Stimulated activated naive CD4-positive, alpha-beta T cell (primary cell): ENCODE measurements at places on chromosomes 5 and 9.

GRCh38 chr5:90174236-90174635 lies 235.3 kb downstream of the CETN3 start:
- no peak for DNase-seq

GRCh38 chr5:81848362-81848880 lies 97.5 kb upstream of the SSBP2 start:
- DNase-seq = no peak

DNA sequence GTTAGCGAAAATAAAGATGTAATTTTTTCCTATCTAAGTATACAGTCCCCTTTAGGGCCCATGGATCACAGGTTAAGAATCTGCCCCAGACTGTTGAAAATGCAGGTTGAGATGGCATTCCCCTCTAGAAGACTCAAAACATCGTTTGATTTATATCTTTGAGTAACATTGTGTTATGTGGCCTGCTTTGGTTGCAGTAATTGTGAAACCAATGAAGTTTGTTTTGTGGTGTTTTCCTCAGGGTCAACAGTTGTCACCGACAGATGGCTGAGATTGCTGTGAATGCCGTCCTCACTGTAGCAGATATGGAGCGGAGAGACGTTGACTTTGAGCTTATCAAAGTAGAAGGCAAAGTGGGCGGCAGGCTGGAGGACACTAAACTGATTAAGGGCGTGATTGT lies 7.8 kb downstream of the CCT5 start:
- DNase-seq = no peak

DNA sequence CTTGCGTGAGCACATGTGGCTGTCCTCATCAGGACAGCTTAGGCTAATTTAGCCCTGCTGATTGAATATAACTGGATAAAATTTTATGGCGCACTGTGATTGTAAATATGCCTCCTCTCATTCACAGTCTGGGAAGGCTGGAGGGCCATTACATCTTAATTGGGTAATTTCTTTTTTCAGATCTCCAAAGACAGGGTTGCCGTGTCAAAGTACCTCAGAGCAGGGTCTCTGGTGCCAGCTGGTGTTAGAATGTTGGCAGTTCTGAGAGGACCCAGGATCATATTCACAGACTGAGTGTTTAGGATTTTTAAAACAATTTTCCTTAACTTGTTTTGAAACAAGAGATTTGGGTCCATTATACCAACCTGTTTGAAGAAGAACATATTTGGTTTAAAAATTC lies 455.7 kb upstream of the TLE4 start:
- no peak for DNase-seq

DNA sequence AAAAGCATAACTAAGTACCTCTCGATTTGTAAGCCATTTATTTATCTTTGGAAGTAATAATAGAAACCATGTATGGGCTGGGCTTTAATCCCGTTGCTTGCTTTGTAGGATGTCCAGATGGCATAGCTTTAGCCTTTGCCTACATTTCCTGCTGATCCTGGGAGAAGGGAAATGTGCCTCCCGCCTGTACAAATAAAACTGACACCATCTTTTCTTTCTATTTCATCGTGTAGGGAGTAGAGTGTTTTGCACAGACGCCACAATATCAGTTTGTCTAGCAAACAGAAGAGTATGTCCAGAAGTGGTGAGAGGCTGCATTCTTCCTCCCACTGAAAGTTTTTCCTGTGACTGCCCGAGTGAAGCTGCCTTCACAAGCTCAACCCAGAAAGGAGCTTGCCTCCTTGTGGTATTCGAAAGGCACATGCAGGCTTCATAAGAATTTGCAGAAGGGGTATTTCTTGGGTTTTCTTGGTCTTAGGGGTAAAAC lies 24.7 kb upstream of the TJP2 start:
- no peak for DNase-seq

GRCh38 chr5:175479125-175479881 lies 943 bp downstream of the SFXN1 start:
- no peak for DNase-seq

- no peak for DNase-seq
Observed at GRCh38 chr5:150213530-150213929, 23.7 kb downstream of the SLC6A7 start.

DNA sequence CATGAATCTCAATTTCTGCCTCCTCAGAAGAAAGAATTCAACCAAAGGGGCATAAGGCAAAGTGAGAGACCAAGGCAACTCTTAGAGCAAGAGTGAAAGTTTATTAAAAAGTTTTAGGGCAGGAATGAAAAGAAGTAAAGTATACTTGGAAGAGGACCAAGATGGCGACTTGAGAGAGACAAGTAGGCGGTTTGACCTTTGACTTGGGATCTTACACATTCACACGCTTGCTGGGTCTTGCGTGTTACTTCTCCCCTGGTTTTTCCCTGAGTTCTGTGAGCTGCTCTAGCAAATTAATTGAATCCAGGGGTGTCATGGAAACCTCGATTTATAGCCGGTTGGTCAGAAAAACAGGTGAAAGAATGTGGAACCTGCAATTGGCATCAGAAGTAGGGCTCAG lies 7.0 kb downstream of the ZNF346 start:
- DNase-seq = no peak

DNA sequence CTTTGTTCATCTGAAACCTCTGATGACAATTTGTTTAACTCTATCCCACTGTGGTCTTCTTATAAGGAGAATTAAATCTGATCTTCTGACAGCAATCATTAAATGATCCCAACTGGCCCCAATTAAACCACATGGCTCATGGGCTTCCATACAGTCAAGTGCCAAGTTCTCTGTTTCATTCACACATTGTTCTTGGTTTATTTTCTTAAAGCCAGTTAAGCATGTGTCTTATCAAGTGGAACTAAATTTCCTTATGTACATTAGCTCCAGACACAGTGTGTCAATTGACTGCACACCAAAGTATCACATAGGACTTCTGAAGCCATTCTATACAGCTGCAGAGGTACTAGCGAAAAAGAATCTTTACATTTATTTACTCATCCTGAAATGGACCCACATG lies 51.2 kb downstream of the MEF2C start:
- no peak for DNase-seq

DNA sequence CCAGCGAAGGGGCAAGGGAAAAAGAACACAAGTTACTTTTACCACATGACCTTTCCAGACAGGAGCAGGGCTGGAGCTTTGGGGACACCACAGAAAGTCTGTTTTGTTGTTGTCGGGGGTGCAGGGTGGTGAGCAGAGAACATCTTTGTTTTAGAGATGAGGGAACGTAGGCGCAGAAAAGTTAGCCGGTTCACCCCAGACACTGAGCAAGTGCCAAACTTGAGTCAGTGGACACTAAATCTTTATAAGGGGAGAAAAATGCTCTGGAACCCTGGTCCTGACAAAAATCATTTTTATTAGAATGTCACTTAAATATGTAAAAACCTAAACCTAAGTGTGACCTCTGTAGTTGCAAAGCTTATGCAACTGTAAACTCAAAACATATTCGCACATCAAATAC lies 126.4 kb upstream of the GAS1 start:
- DNase-seq = no peak

DNA sequence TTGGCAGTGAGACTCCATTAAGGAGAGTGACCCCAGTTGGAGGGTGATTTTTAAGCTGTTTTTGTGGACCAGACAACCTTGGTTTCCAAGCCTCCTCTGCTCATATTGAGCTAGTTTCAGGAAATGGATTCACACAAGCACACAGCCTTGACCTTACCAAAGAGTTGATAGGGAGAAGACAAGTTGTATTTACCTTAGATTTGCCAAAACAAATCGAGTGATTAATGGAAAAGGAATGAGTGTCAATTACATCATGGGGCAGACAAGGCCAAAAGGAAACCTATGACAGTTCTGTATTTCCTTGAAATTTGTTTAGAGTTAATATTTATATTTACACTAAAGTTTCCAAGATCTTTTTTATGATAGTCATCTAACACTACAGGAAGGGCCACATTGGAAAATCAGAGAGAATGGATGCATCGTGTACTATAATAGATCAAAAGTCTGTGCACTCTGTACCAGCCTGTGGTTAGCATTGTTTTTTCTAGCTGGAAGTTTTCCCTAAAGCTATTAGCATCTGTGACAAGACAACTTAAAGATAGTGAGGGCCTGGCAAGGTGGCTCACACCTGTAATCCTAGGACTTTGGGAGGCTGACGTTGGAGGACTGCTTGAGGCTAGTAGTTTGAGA lies 86.0 kb upstream of the FER start:
- DNase-seq = no peak

DNA sequence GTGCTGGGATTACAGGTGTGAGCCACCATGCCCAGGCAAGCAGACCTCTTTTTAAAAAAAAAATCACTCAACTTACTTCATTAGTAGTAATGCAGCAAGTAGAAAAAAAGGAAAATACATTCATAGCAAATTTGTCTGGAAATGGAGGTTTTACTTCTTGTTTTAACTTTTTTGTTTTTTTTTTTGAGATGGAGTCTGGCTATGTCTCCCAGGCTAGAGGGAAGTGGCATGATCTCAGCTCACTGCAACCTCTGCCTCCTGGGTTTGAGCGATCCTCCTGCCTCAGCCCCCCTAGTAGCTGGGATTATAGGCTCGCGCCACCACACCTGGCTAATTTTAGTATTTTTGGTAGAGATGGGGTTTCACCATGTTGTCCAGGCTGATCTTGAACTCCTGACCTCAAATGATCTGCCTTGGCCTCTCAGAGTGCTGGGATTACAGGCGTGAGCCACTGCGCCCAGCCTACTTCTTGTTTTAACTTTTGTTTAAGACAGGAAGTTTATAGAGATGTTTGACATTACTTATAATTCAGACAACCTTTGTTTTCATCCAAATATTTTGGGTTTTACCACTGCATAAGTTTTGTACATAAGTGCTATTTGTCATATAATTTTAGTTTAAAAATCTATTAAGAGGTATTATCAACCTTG lies 26.5 kb downstream of the UBE2R2 start:
- DNase-seq = no peak

DNA sequence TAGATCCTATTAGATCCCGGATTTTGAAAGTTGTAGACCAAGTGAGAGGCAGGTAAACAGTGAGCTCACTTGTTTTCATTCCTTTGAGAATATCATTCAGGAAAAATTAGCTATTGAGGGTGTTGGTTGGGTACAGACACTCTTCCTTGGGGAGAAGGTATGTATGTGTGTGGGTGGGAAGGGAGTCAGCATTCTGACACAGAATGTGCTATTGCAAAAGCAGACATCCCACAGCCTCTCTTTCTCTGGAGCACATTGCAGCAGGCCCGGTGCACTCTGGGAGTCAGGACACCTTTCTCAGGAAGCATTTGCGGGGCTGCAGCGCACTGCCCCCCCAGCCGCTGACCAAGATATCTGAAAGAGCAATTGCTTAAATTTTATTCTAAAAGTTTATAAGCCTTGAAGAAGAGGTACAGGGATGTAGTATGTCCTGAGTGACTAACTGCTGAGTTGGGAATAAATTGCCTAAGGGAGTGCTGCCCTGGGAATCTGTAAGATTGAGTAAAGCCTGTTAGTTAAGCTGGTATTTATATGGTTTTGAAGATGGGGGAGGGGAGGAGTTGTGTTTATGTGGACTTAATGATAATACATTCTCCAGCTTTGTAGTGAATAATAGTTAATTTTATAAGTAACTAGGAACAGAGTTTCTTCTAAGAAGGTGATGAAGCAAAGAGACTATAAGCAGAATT lies 5.2 kb downstream of the TNFAIP8 start:
- no peak for DNase-seq

DNA sequence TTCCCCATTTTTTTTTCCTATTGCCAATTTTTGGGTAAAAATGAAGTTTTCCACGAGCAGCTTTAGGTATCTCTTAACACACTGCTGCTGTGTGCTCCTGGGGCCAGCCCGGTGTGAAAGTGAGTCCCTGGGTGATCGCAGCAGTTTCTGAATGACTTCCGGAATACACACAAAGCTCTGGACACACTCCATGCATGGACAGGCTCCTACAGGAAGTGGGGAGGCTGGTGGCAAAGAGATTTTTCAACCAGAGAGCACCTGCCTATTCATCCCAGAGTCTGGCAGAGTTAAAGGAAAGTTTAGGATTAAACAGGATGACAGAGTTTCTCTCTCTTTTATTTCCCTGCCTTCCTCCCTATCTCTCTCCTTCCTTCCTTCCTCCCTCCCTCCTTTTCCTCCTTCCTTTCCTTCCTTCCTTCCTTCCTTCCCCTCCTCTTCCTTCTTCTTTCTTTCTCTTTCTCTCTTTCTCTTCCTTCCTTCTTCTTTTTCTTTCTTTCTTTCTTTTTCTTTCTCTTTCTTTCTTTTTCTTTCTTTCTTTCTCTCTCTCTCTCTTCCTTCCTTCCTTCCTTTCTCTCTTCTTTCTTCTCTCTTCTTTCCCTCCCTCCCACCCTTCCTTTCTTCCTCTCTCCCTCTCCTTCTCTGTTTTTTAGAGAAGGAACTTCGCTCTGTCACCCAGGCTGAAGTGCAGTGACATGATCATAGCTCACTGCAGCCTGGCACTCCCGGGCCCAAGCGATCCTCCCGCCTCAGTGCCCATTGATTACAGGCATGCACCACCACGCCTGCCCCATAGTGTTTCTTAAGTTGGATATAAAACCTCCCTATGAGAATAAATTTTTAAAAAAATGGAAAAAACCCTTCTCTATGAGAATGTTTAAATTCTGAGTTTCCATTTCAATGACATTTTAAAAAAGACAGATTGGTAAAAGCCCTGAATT lies 38.7 kb upstream of the UBTD2 start:
- DNase-seq = no peak

- no peak for DNase-seq
Observed at GRCh38 chr9:125370786-125371185, 109.2 kb downstream of the GAPVD1 start.

DNA sequence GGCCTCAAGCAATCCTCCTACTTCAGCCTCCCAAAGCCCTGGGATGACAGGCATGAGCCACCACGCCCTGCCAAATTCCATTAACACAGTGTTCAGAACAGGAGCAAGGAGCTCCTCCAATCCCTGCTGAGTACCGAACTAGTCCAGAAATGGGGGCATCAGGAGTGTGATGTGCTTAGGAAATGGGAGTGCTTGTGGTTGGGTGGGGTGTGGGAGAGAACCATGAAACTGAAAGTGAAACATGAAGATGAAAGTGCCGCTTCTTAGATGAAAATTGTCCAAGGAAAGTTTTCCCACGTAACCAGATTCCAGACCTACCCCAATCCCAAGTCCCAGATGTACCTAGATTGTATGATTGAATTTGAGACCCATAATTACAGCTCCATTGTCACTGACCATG lies 16.7 kb upstream of the ZNF131 start:
- DNase-seq = no peak

DNA sequence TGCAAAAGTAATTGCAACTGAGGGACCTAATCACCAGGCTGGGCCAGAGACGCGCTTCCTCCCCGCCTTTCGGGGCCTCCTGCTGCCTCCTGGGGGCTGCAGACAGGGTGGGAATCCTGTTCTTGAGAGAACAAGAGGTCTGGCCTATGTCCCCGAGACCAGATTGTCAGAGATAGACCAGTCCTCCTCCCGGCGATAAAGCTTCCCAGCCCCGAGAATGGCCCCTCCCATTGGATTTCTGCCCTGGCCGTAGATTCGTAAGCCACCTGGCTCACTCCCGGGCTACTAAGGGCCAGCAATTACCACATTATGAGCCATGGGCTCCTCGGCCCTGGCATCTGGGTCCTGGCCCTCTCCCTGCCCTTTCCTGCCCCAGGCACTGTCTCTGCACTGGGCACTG lies 70.4 kb downstream of the HRH2 start:
- no peak for DNase-seq
